ENCODE measurements at places on chromosomes 1 and 21.

DNA sequence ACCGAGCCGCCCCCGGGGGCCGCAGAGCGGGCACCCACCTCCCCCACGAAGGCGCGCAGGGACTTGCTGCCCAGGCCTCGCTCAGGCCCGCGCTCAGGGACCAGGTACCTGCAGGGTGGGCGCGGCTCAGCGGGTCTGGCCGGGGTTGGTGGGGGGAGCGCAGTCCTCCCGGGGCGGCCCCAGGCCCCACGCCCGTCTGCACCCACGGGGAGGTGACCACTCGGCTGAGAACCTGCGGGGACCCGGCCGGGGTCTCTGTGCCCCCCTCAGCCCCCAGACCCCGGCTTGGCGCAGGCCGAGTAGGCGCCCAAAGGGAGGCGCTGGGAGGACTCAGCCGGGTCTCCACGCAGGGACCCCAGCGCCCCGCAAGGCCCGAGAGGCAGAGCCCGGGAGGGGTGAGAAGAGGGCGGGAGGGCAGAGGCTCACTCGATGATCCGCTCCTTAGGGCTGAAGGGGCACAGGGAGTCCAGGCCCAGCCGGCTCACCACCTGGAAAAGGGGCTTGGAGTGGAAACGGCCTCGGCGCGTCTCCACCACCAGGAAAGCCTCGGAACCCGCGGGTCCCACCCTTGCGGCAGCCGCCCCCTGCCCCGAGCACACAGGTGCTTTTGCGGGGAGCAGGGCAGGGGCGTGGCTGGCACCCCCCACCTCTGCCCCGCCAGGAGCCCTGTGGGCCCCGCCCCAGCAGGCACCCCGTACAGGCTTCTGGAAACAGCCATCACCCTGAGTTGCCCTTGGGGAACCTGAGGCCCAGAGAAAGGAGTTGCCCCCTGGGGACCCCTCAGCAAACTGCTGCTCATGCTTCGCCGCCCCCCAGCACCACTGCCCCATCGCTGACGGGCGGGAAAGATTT is 9.3 kb downstream of the FTCD start:
- no peak for DNase-seq

DNA sequence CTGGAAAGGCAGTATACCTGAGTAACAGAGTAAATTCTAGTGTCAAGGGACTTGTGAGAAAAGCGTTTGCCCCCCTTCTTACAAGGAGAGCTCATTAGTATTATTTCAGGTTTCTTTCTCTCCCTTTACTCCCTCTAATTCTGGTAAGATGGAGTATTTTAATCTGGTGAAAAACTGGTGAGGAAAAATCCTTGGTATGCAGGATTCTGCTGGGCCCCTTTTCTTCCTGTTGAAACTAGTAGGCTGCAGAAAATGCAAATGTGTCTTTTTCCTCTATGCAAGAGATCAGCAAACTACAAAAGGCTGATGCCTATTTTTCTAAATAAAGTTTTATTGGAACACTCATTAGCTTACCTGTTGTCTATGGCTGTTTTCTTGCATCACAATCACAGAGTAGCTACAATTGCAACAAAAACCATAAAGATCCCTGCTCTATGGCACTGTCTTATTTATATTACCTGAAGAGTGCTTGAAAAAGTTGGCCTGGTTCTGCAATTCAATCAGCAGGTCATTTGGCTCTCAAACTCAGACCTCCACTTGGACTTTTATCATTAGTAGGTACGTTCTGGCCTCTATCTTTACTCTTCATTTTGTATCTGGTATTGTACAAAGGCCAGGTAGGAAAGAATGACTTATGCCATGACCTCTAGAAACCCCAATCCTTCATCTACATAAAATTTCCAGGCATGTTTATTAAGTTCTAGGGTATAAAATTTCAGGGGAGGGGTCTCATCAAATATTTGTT is 109.6 kb downstream of the AKT3 start:
- DNase-seq = no peak

GRCh38 chr1:232029315-232029714 is 402.7 kb downstream of the DISC1 start:
- no peak for DNase-seq

DNA sequence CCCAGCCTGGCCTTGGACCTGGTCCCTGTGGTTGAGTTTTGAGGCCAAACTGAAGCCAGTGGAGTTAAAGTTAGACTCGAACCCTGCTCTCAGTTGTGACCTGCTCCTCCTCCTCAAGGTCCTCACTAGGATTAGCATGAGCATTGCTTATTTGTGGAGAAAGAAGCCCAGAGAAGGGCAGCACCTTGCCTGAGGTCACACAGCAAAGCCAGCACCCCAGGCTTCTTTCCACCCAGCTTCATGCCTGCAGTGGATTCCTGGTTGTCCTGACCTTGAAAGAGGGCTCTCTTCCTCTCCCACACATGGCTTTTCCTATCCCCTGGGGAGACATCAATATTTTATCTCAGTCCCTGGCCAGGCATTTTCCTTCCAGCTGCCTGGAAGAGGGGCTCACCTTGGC is 2.8 kb downstream of the LDLRAP1 start:
- no peak for DNase-seq

- DNase-seq = no peak
These were observed 123.7 kb upstream of the KIF26B start for GRCh38 chr1:245031041-245031440.

- DNase-seq = no peak
These were observed 14.3 kb downstream of the PROK1 start for GRCh38 chr1:110465038-110465813.

GRCh38 chr1:11174261-11174942 is 14.8 kb upstream of the ANGPTL7 start:
- DNase-seq = no peak

GRCh38 chr1:68093737-68094136 is 43.3 kb upstream of the DIRAS3 start:
- no peak for DNase-seq

- no peak for DNase-seq
These were observed 120.6 kb upstream of the RAVER2 start for GRCh38 chr1:64624218-64624713.

DNA sequence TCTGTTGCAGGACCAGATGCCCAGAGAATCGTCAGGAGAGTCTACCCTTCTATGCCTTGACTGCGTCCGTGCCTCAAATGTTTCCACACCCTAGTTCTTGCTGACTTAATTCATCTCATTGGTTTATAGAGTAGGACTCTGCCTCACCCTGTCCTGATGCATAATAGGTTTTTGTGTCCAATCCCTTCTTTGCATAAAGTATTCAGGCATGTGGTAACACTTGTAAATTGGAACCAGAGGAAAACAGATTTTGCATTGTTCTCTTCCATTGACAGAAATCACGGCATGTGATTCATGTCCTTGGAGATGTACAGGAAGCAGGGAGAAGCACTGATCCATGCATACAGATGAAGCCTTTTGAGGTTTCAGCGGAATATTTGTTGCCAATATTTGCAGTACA is 29.5 kb downstream of the PLPPR5 start:
- DNase-seq = no peak

GRCh38 chr1:150111670-150112069 is 38.0 kb upstream of the PLEKHO1 start:
- no peak for DNase-seq

GRCh38 chr1:45857101-45857700 is 53.8 kb downstream of the MAST2 start:
- DNase-seq = no peak

- no peak for DNase-seq
These were observed 698 bp upstream of the UCK2 start for GRCh38 chr1:165826565-165827267.

- no peak for DNase-seq
These were observed 24.8 kb downstream of the ST6GALNAC5 start for GRCh38 chr1:76891931-76892622.

- DNase-seq = no peak
These were observed 80.9 kb upstream of the ESRRG start for GRCh38 chr1:216804111-216804510.

GRCh38 chr1:68969441-68969840 is 472.6 kb upstream of the DEPDC1 start:
- DNase-seq = no peak

- DNase-seq = no peak
These were observed 12.8 kb downstream of the ZNF687 start for GRCh38 chr1:151294742-151295462.

DNA sequence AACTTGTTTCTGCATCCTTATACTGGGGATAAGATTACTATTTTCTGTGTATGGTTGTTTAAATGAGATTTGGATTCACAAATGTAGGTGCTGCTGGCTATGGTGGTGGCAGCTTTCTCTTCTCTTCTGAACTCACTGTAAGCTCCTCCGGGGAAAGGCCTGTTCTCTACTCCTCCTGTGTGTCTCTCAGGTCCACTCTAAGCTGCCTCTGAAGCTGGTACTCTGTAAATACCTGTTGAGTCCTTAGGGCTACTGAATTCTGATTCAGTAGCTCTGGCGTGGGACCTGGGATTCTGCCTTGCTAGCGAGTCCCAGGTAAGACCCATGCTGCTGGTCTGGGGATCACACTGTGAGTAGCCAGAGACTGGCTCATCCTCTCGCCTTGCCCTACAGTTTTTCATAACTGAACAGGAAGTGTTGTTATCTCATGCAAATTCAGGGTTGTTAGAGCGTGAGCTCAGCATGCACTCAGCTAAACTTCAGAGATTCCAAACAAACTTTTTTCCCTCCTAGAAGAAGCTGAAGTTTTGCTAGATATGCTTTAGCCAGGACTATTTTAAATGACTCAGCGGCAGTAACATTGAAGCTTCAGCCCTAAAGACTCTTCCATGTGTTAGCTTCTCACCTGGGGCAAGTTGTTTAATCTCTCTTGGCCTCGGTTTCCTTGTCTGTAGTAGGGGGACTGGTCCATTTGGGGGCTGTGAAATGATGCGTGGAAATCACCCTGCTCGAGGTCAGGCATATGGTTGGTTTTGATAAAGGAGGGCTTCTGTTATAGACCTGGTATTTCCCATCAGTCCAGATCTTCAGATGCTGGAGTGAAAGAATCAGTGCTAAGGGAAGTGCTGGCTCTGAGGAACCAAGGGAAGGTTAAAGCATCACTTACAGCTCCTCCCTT is 271.5 kb upstream of the TMEM51 start:
- no peak for DNase-seq

DNA sequence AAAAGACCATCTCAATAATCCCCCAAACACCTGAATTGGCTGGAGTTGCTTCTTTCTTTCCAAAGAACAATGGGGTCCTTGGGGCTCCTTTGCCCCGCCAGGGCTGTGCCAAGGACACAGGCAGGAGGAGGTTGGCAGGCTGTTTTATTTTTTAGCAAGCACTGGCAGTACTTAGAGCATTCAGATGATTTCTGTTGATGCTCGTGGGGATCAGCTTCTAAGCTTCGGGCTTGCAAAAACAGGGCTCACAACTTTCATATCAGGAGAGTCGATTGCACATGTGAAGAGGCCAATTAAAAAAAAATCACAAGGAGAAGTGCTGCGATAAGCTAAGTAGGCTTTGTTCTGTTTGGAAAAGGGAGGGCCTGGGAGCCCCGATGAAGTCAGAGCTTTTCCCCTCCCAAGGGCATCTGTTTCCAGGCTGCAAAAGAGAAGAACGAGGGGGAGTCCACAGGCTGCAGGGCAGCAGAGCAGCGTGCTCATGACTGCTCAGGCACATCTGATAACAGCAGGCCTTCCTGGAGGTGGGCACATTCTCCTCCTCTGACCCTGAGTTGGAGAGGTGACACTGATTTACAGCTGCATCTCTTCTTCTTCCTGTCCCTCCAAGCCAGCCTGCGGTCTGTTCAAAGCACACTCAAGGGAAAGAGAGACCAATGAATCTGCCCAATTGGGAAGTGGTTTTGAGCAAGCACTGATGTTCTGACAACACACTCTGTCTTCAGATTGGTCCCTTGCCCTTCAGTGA is 27.3 kb upstream of the BCAR3 start:
- DNase-seq = no peak
